ENCODE measurements at places on chromosomes 11 and 22.

GRCh38 chr11:86230179-86230804 lies 14.3 kb upstream of the EED start:
- no peak for DNase-seq

DNA sequence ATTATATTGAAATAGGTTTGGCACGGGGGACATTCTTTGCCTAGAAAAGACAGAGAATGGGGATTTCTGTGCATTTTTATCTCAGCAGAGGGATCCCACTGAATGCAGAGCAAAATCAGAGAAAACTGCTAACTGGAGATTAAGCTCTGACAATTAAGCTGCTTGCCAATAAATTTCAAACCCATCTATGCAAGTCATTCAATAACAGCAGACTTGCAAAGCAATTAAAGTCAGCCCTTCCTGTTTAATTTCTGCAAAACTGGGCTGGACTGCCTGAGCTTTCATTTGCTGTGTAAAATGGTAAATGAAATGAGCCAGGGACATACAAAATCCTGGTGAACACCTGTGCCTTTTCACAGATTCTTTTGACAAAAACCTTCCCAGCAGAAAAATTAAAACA lies 1273.9 kb upstream of the CNTN5 start:
- DNase-seq: no peak

DNA sequence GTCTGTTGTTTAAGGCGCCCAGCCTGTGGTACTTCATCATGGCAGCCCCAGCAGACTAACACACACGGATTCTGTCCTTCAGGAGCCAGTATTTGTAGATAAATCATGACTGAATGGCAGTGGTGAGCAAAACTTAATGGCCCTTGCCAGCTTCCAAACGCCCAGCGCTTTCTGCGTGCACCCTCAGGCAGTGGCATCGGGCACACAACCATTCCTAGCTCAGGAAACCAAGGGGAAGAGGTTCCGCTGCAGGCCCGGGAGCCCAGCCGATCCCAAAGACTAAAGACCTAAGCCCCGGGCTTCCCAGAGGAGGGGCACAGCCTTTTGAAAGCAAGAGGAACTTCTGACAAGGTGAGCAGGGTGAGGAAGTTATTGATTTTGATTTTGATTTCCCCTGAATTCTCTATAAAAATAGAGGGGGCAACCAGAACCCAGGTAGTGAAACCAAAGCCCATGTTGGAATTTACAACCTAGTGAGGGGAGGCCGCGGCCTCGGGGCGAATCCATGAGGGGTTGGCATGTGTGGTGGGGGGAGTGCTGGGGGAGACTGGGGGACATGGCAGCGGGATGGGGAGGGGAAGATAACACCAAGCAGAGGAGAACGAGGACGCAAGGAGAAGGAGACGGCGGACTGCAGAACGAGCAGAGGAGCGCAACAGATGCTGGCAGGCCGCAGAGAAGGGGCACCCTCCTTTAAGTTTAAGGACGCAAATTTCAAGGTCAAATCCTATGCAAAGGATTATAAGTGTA lies 79.9 kb upstream of the SEPTIN5 start:
- DNase-seq: no peak

GRCh38 chr11:85826116-85826855 lies 15.3 kb upstream of the SYTL2 start:
- DNase-seq: peak; percentile 15

GRCh38 chr11:133541021-133541719 lies 8.9 kb upstream of the OPCML start:
- DNase-seq: no peak

- no peak for DNase-seq
These were observed 28.9 kb downstream of the CUL5 start for GRCh38 chr11:108037636-108038035.

- DNase-seq: no peak
These were observed 163.6 kb upstream of the ISX start for GRCh38 chr22:34902335-34902734.

- DNase-seq: no peak
These were observed 4.7 kb upstream of the NEAT1 start for GRCh38 chr11:65417702-65418430.

- DNase-seq: no peak
These were observed 769.1 kb upstream of the LUZP2 start for GRCh38 chr11:23727794-23728193.

DNA sequence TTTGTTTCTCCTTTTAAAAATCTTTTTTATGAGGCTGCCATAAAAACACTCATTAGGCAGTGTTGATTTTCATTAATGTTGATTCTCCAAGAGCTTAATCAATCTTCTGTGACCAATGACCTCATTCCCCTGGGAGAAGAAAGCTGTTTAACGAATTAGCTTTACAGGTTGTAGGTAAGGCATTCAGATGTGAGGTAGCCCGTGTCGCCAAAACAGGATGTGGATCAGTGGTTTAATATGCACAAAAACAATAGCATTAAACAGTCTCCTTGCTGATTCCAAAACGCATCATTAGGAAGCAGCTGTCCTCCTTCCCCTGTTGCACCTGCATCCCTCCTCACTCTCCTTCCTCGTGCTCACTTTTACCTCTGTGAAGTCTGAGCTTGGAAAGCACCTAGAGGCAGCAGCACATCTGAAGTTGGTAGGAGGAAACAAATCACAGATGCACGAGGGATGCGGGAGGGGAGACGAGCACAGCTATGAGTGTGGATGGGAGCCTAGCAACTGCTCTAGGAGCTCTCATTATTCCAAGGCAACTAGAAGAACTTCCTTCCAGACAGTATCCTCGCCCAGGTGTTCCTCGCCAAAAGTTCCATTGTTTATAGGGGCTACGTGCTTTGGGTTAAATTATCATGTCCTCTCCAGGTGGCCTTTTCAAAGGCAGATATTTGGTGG lies 179.4 kb upstream of the SNX19 start:
- DNase-seq: no peak

- DNase-seq: no peak
These were observed 19.6 kb upstream of the EIF3D start for GRCh38 chr22:36548606-36549005.

- DNase-seq: no peak
These were observed 61.1 kb downstream of the NFAM1 start for GRCh38 chr22:42371099-42371498.

- no peak for DNase-seq
These were observed 579.0 kb downstream of the TBC1D22A start for GRCh38 chr22:47341464-47341863.

DNA sequence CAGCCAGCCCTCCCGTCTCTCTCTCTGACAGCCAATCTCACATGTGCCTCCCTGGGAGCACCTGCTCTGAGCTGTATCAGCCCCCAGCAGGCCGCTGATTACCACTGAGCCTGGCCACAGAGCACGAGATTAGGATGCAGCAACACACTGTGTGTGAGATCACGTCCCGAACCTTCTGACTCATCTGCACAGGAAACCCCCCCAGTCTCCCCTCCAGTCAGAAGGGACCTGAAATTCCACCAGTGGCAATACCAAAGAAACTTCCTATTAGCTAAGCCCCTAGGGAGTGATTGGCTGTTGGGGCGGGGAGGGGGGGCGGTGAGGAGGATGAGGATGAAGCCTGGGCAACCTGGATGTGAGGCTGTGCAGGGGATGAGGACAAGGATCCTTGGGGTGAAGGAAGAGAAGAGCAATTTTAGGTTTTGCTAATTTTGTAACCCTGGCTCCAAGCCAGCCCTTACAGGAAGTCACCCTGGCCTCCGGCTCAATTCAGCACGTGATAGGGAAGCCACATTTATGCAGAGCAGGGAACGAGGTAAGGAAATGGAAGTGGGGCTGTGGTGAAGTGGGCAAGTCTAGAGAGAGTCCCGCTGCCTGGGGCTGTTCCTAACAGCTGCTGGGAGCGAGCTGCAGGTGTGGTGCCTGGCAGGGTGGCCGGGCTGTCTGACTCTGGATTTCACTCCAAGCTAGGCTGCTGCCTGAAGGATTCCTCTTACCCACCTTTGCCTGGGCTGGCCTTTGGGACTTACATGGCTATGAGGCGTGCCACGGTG lies 1.9 kb downstream of the SLC43A3 start:
- DNase-seq: no peak

DNA sequence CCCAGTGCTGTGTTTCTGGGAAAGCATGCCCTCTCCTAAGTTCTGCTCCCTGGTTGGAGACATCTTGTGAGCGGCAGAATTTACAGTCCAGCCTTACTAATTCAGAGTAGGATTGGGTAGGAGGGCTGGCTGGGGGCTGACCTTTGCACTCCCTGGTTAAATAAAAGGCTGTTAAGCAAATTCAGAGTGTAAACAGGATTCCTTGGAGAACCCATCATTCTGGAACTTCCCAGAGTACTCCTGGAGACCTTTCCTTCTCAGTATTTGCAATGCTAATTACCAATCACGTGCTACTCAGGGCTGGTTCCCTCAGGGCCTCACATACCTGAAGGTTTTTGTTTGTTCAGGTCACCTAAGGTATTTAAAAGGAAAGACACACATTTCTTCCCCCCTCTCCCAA lies 340.2 kb downstream of the TBC1D22A start:
- no peak for DNase-seq

DNA sequence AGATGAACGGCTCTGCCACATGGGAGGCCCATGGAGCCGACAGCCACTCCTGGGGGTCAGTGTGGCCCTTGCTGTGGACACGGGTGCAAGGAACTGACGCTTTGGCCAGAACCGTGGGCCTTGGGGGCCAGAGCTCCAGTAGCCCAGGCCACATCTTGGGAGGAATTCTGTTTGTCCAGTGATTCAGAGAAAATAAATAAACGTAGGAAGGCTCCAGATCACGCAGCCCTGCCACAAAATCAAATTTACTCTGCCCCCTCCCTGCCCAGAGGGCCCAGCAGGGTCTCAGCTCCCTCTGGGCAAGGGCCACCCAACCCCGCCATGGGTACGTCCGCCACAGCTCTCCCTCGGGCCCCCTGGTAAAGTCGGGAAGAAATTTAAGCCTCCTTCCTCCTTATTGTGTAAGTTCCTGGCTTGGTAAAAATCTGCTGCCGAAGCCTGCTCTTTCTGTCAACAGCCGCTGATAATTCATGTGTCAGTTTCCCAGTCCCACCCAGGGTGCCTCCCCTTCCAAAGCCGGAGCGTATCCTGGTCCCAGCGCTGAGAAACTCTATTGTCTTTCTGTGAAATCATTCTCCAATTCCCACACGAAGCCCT lies 6.9 kb upstream of the MUC5AC start:
- DNase-seq: no peak

GRCh38 chr11:33520112-33520511 lies 180.5 kb downstream of the C11orf91 start:
- DNase-seq: no peak

GRCh38 chr11:22433094-22433455 lies 94.9 kb downstream of the SLC17A6 start:
- no peak for DNase-seq

GRCh38 chr11:530960-531831 lies 4.2 kb downstream of the HRAS start:
- DNase-seq: no peak

GRCh38 chr11:18736590-18737148 lies 10.7 kb upstream of the IGSF22 start:
- DNase-seq: no peak

DNA sequence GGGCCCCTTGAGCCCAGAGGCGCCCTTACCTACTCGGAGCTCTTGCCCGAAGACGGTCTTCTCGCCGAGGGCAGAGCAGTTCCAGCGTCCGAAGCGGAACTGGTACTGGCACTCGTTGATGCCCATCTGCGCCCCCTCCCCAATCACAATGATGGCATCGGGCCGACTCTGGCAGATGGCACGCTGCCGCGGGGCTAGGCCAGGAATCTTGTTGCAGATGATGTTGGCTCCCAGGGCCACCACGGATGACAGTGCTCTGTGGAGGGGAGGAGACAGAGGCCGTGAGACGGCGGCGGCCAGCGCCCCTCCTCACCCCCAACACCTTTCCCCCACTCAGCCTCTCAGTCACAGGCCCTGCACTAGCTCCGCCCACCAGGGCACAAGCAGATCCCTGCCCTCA lies 27.1 kb downstream of the WNT7B start:
- DNase-seq: no peak

DNA sequence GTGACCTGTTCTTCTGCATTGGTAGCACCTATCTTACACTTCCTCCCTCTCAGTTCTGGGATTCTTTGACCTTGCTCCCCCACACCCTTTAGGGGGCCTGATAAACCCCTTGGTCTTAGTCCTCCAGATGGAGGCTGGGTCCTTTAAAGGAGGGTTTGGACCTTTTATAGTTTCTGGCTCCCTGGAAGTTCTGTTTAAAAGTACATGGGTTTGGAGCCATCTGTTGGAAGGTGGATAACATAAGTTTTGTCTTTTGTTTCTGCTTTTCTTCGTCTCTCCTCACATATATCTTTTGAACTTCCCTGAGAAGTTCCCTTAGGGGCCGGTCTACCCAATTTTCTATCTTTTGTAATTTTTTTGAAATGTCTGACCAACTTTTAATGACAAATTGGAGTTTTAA lies 17.9 kb upstream of the HYLS1 start:
- no peak for DNase-seq

- no peak for DNase-seq
These were observed 1.8 kb downstream of the TTC17 start for GRCh38 chr11:43360361-43361032.

DNA sequence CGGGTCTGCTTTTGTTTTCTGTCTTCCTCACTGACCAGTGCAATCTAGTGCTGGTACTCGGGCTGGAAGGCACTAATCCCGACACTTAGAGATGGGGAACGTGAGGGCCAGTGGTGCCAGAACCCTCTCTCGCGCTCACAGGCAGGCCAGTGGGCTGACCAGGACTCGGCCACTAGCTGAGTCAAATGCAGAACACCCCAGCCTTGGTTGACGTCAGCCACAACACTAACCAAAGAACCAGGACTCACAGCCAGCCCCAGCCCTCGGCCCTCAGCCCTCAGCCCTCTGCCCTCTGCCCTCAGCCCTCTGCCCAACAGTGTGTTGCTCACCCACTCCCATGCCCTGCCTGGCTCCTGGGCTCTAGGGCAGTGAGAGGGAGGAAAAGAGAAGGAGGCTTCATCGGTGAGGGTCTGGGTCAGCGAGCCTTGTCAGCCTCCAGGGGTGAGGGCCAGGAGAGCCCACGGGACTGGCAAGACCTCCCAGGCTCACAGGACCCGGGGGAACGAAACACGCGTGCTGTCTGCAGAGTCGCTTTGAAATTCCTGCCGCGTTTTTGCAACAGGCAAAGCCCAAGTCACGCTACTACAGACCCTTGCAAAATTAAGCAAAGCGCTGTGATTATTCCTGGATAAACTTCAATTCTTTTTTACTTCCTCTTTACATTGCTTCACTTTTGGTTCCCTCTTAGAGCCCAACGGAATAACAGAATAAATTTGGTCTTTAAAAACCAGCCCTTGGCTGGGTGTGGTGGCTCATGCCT lies 27.5 kb downstream of the KIAA0930 start:
- no peak for DNase-seq

GRCh38 chr22:44428941-44429830 lies 68.8 kb downstream of the RTL6 start:
- no peak for DNase-seq

DNA sequence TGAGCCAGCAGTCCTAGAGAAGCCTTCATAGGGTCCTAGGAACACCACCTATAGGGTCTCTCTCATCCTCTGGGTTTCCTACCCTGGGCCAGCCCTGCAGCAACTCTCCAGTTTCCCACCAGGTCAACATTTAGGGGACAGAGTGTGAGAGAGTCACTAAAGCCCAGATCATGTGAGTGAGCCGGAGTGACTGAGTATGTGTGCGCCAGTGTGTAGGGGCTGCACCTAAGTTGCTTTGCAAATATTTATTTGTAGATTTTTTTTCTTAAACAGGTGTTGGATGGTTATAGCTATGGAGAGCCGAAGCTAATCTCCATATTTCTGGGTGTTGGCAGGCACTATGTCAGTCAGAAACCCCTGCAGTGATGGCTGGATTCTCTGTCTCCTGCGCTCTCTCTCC lies 232.5 kb upstream of the NCAM1 start:
- no peak for DNase-seq

GRCh38 chr11:83007909-83008580 lies 63.7 kb downstream of the RAB30 start:
- peak; percentile 33 for DNase-seq

GRCh38 chr11:16815047-16815767 lies 76.8 kb downstream of the C11orf58 start:
- no peak for DNase-seq

Measured in NCI-H1436 (cell line).